IMR-90 (cell line): ENCODE measurements at places on chromosomes 1 and 21. TPM values are rescaled to one million over a fixed set of nuclear protein-coding genes. Genes with fewer than 3 reads are reported as not detected.

The SPATC1L gene
- total RNA-seq = 3.1 and 3.8 TPM in 2 replicates

The TTC22 gene
- total RNA-seq = not detected in 2 replicates

The IGSF9 gene
- not detected in 2 replicates for total RNA-seq

The GNG4 gene
- 0.18 and 0.28 TPM in 2 replicates for total RNA-seq

The CD5L gene
- total RNA-seq = not detected in 2 replicates

The OR2G6 gene
- total RNA-seq = not detected in 2 replicates

The PRKAB2 gene
- total RNA-seq = 8.4 and 10.6 TPM in 2 replicates

The SPRR2F gene
- not detected in 2 replicates for total RNA-seq

The OR14K1 gene
- not detected in 2 replicates for total RNA-seq

DNA sequence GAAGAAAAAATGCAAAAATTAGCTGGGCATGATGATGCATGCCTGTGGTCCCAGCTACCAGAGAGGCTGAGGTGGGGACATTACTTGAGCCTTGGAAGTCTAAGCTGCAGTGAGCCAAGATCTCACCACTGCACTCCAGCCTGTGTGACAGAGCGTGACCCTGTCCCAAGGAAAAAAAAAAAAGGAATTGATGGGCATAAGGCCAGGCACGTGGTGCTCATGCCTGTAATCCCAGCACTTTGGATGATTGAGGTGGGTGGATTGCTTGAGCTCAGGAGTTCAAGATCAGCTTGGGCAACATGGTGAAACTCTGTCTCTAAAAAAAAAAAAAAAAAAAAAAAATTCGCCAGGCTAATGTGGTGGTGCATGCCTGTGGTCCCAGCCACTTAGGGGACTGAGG is 55.8 kb upstream of the ATP2B4 start:
- no peak overlapping the region for H3K27ac ChIP-seq
- no peak overlapping the region for H3K4me3 ChIP-seq
- no peaks in the 10 kb centered on the region for H3K36me3 ChIP-seq
- H3K4me1 ChIP-seq = peaks cover 20% of the 10 kb centered on the region

- no peak for DNase-seq
- no peaks in the 10 kb centered on the region for H3K4me1 ChIP-seq
- H3K4me3 ChIP-seq = no peak overlapping the region
Measured at GRCh38 chr21:41558842-41559241, 50.9 kb upstream of the TMPRSS2 start.

GRCh38 chr1:65245295-65245694 is 64.0 kb upstream of the DNAJC6 start:
- no peak for DNase-seq
- no peak overlapping the region for H3K4me3 ChIP-seq
- H3K4me1 ChIP-seq = no peaks in the 10 kb centered on the region; the same call in 1 of the 2 replicates
- peaks cover 2% of the 10 kb centered on the region; the same call in 1 of the 2 replicates for H3K27me3 ChIP-seq
- no peaks in the 10 kb centered on the region for H3K36me3 ChIP-seq

DNA sequence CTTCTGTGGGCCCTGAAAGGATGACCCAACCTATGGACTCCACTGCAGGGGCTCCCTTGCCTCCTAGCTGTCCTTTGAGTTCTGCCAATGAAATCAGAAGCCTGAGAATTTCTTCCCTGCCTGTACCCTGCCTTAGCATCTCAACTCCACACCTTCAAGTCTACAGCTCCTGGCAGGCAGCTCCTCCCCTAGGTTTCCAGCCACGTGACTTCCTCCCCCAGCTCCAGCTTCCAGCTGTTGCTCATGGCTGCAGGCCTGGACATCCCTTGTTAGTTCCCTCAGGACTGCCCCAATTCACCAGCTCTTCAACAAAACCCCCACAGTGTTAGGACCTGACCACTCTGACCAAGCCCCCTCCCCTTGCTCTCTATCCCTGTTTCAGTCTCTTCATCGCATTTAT is 2.4 kb downstream of the RCAN1 start:
- H3K4me3 ChIP-seq = no peak overlapping the region
- H3K36me3 ChIP-seq = no peaks in the 10 kb centered on the region
- H3K27ac ChIP-seq = no peak overlapping the region

GRCh38 chr1:62368989-62369388 is 49.8 kb upstream of the KANK4 start:
- H3K36me3 ChIP-seq = no peaks in the 10 kb centered on the region
- DNase-seq = no peak
- H3K4me3 ChIP-seq = no peak overlapping the region

DNA sequence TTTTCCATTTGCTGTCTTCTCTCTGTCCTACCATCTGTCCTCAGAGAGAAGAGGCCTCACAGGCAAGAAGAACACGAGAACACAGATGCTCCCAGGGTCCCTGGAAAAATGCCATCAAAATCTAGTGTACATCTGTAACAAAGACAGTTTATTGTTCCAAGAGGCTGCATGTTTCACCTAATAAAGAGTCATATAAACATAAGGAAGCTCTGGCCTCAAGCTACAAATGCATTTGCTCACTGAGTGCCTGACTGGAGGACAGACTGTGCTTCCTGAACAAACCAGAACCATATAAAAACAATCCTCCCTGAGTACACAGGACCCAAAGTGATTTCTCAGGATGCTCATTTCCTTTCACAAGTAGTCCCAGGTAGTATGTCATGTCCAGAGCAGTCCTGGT is 76.3 kb upstream of the SLC44A3 start:
- peak; percentile 91 for DNase-seq
- H3K27me3 ChIP-seq = no peaks in the 10 kb centered on the region
- H3K4me3 ChIP-seq = no peak overlapping the region
- H3K4me1 ChIP-seq = peaks cover 21% of the 10 kb centered on the region

GRCh38 chr1:155014709-155015508 is 12.3 kb downstream of the ZBTB7B start:
- H3K27me3 ChIP-seq = no peaks in the 10 kb centered on the region
- DNase-seq = no peak
- H3K4me3 ChIP-seq = no peak overlapping the region
- peaks cover 9% of the 10 kb centered on the region; the same call in 1 of the 2 replicates for H3K4me1 ChIP-seq

DNA sequence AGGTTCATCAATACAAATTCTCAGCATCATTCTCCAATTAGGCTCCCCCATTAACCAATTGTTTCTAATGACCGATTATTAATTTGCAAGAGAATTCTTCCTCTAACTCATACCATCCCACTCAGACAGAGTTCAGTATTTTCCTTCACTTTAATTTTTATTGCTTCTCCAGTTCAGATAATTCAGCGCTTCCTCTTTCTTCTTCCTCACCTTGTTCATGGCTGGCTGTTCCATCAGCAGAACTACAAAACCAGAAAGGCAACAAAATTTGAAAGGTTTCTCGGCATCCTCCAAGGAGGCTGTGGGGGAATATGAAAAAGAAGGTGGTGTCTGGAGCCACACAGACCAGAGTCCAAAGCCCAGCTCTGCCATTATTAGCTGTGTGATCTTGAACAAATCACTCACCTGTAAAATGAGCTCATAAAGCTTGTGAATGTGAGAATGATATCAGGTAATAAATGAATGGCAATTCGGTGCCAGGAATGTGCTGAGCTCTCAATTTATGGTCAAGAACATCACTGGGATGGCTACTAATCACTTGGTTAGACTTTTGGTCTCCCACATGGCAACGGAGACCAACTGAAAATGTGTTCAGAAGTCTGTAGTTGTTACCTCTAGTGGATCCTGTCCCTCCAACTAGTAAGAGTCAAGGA is 11.7 kb upstream of the ZNF436 start:
- no peak overlapping the region for H3K4me3 ChIP-seq
- no peaks in the 10 kb centered on the region for H3K27me3 ChIP-seq

DNA sequence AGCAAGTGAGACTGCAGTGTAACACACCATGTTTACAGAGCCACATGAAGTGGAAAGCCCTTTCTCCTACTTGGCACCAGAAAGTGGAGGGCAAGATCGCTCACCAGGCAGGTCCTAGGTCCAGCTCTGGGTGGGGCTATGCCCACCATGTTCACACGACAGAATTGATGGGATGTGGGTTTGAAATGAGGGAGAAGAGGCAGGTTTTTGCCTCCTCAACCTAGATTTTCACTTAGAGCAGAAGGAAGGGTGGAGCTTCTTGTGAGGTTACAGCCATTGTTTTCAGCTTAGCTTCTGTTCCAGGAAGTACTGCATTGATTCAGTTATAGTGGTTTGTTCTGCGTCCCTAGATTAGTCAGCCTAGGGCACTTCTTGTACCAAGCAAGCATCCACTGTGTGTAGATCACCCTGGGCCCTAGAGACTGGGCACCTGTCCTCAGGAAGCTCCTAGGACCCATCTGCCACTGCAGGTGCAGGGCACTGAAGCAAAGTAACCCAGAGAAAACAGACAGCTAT is 2.3 kb downstream of the CD53 start:
- H3K4me1 ChIP-seq = no peaks in the 10 kb centered on the region
- no peak overlapping the region for H3K4me3 ChIP-seq
- no peaks in the 10 kb centered on the region for H3K36me3 ChIP-seq
- H3K27ac ChIP-seq = no peak overlapping the region

DNA sequence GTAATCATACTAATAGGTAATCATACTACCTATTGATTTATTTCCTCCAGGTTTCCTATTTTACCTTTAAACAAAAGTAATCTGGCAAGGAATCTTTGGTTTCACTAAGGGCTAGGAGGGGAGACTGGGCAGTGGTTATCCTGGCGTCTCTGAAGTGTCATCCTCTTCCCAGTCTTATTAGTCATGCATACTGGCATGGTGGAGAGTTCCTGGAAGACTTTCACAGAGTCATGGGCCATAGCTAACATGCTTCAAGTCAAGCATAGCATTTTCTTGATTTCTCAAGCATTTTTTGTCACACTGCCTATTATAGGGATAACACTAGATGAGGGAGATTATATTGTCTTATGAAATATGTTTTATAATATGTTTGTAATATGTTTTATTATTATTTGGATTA is 64.0 kb upstream of the ASB17 start:
- no peaks in the 10 kb centered on the region for H3K36me3 ChIP-seq
- H3K4me3 ChIP-seq = no peak overlapping the region
- no peak overlapping the region for H3K27ac ChIP-seq

GRCh38 chr1:244349581-244350001 is 102.1 kb downstream of the ADSS2 start:
- H3K4me3 ChIP-seq = no peak overlapping the region
- DNase-seq = peak; percentile 31
- no peaks in the 10 kb centered on the region for H3K27me3 ChIP-seq
- peaks cover 20% of the 10 kb centered on the region for H3K4me1 ChIP-seq
- no peaks in the 10 kb centered on the region for H3K36me3 ChIP-seq

GRCh38 chr1:89146721-89147120 is 20.8 kb upstream of the GBP2 start:
- no peaks in the 10 kb centered on the region for H3K36me3 ChIP-seq
- no peaks in the 10 kb centered on the region for H3K4me1 ChIP-seq
- no peak overlapping the region for H3K27ac ChIP-seq
- H3K4me3 ChIP-seq = no peak overlapping the region

GRCh38 chr1:203128431-203128715 is 847 bp downstream of the ADORA1 start:
- no peaks in the 10 kb centered on the region for H3K36me3 ChIP-seq
- H3K4me1 ChIP-seq = peaks cover 3% of the 10 kb centered on the region; the same call in 1 of the 2 replicates
- H3K27ac ChIP-seq = no peak overlapping the region
- peaks cover 38% of the 10 kb centered on the region for H3K27me3 ChIP-seq
- no peak for DNase-seq

DNA sequence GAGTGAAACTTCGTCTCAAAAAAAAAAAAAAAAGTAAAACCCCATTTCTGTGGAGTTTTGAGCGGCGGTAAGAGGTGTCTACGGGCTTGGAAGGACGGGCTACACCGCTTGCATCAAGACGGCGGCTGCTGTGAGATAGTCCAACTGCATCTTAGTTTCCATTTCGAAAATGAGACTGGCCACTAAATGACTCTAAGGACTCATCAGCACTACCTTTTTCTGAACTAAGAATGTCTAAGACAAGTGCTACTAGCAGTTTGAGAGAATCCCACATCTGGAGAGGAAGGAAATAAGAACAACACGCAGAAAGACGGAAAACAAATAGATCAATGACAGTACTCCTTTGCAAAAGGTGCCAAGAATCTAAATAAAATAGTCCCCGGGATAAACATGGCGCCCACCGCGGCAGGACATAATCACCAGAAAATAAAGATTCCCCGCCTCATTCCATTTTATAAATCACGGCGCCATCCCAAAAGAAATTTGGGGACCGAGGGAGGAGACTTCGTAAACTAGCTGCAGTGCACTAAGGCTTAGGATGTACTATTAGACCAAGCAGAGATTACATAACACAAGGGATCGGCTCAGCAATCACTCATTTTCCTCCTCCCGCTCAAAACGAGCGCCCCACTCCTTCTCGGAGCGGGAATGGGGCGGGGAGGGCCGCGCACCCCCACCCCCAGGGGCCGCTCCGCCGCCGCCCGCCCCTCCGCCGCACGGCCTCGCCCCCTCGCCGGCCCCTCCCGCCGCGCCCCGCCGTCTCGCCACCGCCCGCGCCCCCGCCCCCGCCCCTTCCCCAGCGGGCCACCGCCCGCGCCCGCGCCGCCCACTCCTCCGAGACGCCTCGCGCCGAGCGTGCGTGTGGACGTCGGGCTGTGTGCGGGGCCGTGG is 1.1 kb downstream of the POGZ start:
- H3K4me3 ChIP-seq = peak overlapping the region; percentile 95
- DNase-seq = peak; percentile 87
- peaks cover 1% of the 10 kb centered on the region; the same call in 1 of the 2 replicates for H3K36me3 ChIP-seq
- peaks cover 3% of the 10 kb centered on the region for H3K27me3 ChIP-seq
- peak overlapping the region; percentile 92 for H3K27ac ChIP-seq
- H3K4me1 ChIP-seq = peaks cover 5% of the 10 kb centered on the region

DNA sequence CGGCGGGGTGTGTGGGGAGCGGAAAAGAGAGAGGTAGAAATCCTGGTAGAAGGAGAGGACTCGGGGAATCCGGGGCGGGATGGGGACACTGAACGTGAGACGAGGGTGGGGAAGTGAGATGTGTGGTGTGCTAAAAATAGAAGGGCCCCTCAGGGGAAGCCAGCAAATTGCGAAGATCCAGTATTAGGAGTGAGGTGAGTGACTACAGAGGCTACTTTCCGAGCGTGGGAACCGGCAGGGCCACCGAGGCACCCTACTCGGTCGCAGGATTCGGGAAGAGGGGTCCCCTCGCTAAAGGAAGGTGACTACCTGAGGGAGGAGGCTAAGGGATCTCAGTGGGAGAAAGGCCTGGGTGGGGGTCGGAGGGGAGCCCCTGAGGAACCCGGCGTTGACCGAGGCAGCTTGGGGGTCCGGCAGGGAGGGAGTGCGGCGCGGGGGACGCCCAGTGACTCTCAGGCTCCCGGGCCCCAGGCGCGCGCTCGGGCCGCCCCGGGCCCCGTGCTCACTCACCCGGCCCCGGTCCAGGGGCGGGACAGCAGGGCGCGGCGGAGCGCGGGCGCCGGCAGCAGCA is 318 bp downstream of the ALDH4A1 start:
- no peak for DNase-seq
- H3K27ac ChIP-seq = peak overlapping the region; percentile 46; the same call in 1 of the 2 replicates
- peak overlapping the region; percentile 81 for H3K4me3 ChIP-seq
- H3K27me3 ChIP-seq = no peaks in the 10 kb centered on the region
